ENCODE measurements at places on chromosomes 5 and 9.

DNA sequence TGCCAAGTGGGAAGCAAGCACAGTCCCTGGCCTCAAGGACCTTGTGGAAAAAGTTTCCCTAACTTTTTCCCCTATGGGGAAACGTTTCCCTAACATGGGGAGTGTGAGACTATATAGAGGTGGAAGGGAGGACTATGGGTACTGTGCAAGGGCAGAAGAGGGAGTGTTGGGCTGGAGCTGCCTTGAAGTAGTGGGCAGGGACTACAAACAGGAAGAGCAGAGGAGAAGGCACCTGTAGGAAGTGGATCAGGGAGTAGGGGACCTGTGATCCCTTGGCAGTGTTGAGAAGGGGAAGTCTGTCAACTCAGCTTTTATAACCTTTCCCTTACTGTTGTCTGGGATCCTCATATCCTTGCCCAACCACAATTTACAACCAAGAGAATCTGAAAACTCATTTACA lies 1.4 kb downstream of the CMYA5 start:
- DNase-seq: no peak

- no peak for DNase-seq
Measured at GRCh38 chr9:121317737-121318630, 50.0 kb downstream of the GSN start.

- no peak for DNase-seq
Measured at GRCh38 chr9:79984429-79985067, 412.8 kb downstream of the TLE4 start.

DNA sequence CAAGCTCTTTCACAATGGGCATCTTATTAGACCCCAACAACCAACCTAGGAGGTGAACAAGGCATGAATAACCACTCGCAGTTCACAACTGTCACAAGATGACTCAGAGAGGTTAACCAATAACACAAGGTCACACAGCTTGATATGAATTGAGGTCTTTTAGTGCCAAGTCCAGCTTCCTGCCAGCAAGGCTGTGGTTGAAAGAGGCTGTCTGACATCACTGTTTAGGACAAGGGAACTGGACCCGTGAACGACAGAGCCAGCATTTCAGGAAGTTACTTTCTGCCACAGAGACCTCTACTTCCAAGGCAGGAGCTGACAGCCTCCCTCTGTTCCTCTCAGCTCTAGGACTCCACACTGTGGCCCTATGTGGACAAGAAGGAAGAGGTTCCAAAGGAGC lies 53.4 kb upstream of the ALDH1B1 start:
- DNase-seq: no peak

DNA sequence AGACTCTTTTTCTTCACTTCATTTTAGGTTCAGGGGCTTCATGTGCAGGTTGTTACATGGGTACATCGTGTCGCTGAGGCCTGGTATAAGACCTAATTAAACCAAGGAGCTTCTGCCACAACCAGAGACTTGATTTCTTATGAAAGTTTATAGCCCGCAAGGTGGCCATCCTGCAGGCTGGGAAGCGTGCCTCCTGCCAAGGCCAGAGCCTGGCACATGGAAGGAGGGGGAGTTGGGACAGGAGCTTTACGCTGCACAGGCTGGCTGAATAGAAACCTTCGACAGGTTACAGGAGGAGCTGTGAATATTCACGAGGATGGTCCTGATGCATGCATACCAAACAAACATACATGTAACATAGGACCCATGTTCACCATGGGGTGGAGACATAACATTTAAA lies 50.1 kb upstream of the SIMC1 start:
- no peak for DNase-seq

DNA sequence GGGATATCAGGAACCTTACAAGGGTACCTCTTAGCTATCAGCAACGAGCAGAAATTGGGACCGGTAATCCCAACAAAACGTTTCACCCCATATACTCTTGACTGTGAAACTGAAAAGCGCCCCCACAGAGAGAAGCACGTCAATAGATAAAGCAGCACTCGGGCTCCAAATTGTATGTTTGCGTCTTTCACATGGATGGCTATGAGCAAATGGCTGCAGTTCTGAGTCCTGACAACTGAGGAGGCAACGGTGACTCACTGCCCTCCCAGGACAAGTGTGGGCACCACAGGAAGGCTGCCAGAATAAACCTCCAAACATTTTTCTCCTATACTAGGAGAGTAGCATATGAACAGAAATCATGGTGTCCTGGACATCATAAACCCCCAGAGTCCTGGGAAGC lies 36.6 kb downstream of the SEMA4D start:
- DNase-seq: peak; percentile 43

GRCh38 chr5:82942083-82942881 lies 134.9 kb downstream of the TMEM167A start:
- DNase-seq: no peak

- no peak for DNase-seq
Measured at GRCh38 chr5:102815540-102816332, 60.6 kb downstream of the PAM start.

DNA sequence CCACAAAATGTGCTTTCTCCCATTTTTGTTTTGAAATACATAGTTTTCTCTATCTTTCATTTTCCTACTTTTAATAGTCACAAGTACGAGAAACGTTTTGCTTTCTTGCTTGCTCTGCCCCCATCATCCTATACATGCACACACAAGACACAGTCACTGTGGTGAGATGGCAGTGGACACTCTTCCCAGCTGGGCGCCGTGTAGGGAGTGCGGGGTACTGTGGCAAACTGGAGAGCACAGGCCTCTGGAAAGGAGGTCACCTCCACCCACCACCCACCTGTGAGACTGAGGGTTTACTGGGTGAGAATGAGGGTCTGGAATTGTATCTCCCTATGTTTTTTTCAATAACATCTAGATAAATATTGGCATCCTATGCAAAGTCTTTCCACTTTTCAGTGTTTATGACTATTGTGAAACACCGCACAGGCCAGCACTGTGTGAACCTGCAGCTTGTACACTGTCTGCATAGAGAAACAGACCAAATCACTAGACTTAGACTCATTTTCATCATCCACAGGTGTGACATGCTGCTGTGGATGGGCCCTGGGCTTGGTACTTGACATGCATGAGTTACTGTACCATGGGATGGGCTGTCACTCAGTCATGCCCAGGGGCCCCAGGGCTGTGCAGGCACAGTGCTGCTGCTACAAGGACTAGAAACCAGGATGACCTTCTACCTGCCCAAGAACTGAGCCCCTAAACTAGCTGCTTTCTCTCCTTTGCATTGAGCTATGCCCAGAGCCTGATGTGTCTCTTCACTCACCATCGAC lies 118.1 kb upstream of the LMX1B start:
- no peak for DNase-seq

DNA sequence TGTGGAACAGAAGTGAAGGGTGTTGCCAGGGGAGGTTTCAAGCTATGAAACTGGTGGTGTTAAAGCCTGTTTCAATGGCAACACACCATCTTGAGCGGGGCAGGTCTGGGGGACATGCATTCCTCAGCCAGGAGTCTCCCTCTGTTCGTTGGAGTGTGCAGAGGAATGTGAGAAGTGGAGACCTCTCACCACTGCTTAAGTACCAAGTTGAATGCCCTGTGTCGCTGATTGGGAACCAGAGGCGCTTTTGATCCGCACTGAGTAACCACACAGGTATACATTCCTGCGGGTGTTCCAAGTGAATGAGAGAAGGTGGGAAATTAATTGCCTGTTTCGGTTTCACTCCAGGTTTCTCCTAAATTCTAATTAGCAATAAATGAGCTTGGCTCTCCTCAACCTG lies 99.4 kb downstream of the LIX1 start:
- DNase-seq: no peak

DNA sequence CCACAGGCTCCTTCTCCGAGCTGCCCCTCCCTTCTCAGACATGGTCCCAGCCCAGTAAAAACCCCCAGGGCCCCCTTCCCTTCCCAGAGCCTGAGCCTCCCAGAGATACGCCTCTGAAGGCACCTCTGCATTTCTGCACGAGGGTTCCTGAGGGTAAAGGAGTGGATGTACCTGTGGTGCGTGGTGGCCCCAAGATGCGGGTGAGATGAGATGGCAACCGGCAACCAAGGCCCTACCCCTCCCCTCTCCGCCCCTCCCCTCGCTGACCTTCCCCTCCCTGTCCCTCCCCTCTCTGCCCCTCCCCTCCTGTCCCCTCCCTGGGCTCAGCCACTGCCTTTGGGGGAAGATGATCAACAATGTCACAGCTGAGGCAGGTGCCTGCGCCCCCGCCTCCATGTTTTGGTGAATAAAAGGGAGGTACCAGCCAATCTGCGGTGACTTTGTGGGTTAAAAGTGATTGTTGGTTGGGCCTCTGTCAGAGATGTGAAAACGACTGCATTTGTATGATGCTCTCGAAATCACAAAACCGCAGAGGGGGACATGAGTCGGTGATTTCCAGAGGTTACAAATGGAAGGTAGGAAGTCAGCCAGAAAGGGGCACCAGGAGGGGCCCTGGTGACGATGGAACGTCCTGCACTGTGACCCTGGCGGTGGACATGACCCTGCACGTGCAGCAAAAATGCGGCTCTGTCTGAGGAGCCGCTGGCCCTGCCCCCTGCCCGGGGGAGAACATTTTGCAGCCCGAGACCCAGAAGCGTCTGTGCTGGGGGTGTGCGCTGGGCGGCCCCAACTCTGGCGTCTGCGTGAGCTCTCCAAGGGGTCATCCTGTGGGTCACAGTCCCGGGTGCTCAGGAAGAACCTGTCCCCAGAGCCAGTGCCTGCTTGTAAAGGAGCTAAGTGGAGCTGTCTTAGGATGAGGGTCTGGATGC lies 3.7 kb downstream of the LCN9 start:
- no peak for DNase-seq

DNA sequence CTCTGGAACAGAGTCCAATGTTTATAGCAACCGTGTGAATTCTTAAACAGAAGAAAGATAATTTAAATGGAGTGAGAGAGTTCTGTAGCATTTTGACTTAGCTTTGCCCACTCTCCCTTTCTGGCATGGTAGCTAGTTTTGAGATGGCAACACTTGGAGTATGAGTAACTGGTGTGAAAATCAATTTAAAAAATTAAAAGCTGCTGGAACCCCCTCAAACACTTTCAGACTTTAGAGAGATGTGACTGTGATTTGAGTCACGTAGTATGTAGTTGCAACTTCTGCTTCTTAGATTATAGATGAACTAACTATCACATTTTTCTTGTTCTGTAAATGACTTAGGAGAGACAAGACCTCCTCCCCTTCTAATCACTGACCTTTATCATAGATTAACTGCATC lies 2309.5 kb upstream of the C9orf72 start:
- DNase-seq: no peak

DNA sequence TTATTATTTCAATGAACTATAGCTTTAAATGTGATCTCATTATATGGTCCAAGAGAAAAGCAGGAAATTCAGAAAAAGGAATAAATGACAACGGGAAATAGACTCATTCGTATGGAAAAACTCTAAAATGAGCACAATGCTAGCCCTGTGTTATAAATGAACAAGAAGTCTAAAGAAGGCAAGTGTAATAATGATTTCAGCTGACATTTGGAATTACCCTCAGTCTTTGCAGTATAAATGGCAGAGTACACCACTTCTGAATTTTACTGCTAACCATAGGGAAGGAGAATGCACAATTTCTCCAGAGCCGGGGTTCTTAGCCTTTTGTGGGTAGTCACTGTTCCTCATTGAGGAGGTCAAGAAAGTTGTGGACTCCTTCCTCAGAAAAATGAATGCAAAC lies 93.1 kb downstream of the ANKRD55 start:
- DNase-seq: no peak

- no peak for DNase-seq
Measured at GRCh38 chr5:53403758-53404157, 76.7 kb upstream of the FST start.

GRCh38 chr9:96668868-96669534 lies 13.9 kb upstream of the PRXL2C start:
- DNase-seq: no peak

DNA sequence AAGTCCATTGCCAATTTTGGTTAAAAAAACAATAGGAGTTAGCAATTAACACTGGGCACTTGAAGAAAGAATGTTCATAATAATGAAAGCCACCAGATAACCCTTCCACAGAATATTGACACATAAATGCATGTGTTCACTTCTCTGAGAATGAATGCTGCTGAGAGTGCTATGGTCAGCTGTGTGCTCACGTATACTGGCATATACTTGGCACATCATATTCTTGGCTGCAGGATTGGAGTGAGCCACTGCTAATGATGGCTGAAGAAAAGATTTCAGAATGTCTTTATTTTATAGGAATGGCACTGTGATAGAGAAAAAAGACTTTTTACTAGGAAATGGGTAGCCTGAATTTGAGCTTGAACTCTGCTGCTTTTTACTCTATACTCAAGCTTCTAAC lies 46.0 kb upstream of the SMARCA2 start:
- DNase-seq: no peak

DNA sequence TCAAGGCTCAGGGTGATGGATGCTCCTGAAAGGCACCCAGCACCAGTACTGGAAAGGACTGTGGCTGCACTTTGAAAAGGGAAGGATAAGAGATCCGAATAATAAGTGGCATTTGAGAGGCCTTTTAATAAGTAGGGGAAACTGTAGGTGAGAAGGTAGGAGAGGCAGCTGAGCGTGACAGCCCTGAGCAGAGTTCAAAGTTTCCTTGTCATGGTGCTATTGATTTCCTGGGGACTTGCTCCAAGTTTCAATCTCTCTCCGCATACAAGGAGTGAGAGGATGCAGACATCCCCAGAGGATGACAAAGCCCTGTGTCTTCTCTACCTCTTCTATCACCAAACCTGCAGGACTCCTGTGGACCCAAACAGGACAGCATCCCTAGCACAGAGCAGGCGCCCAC lies 354.5 kb downstream of the SPOCK1 start:
- DNase-seq: no peak

GRCh38 chr5:86675311-86675710 lies 57.6 kb downstream of the COX7C start:
- DNase-seq: no peak

DNA sequence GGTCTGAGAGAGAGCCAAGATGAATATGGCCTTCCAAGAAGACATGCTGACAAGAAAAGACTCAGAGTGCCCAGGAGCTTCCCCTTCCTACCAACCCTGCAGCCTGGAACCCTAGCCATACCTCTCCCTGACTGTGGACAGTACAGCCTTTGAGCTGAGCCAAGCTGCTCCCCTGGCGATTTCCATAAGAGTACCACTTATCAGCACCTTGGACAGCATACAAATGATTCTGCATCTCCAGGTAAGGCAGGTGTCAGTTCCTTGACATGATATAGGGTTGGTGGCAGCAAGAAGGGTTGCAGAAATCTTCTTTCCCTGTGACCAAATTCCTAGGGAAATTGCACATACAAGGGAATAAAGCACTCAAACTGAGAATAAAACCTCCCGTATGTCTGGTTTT lies 58.3 kb downstream of the MFAP3 start:
- no peak for DNase-seq

- no peak for DNase-seq
Measured at GRCh38 chr5:122668552-122668951, 106.3 kb upstream of the SNX2 start.

GRCh38 chr5:14206028-14206725 lies 63.0 kb downstream of the TRIO start:
- DNase-seq: no peak

GRCh38 chr9:101063192-101063591 lies 34.7 kb downstream of the PLPPR1 start:
- no peak for DNase-seq

GRCh38 chr5:176670449-176670848 lies 23.2 kb downstream of the TSPAN17 start:
- no peak for DNase-seq

GRCh38 chr9:98191671-98192502 lies 550 bp downstream of the CORO2A start:
- DNase-seq: peak; percentile 5

GRCh38 chr9:136935651-136936050 lies 8.9 kb downstream of the FBXW5 start:
- no peak for DNase-seq

All from occipital lobe (tissue), 3 donors.